ENCODE measurements at places on chromosomes 1 and 21.

GRCh38 chr1:197915260-197915861 lies 1.8 kb upstream of the LHX9 start:
- no peak for DNase-seq

DNA sequence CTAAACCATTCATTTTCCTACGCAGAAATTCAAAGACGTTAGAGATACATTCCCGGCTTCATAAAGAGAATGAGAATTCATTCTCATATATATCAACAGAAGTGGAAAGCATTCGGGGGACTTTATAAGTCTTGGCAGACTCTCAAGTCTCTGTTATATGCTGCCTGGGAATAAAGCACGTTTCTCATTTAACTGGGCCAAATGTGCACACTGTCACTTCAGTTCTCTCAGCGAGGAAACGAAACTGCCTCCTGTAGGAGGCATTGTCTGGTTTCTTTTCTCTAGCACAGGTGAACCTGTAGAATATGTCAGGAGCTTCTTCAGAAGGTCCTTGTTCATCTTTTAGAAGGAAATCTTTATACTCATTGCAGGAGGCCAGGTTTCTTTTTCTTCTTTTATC lies 367.6 kb downstream of the PTBP2 start:
- no peak for DNase-seq

- peak; percentile 49 for DNase-seq
These were observed 250.8 kb downstream of the KCNJ6 start for GRCh38 chr21:37665230-37666024.

GRCh38 chr1:22341791-22342605 lies 109.7 kb upstream of the ZBTB40 start:
- peak; percentile 27 for DNase-seq

DNA sequence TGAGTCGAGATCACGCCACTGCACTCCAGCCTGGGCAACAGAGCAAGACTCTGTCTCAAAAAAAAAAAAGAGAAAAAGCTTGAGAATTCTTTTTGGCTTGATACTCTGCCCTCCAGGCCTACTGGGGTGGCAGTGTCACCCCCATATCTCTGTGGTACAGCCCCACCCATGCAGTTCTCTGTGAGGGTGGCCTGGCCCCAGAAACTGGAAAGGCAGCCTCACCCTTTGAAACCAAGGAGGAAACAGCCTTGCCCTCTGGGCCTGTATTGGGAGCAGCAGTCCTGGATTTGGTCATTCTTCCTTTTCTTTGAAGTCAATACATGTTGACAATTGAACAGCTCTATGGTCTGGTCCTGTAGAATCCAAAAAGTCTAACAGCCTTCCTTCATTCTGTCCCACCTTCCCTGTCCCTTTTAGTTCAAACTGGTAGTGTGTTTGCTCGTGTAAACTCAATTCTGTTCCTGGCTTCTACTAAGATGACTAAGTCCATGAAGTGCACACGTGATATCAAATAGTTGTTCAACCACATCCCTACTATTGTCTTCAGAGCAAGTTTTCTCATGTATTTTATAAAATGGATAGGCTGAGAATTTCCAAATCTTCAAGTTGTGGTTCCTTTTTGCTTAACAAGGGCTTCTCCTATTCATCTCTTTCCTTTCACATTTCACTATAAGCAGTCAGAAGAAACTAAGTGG lies 13.2 kb downstream of the ST7L start:
- peak; percentile 37 for DNase-seq

DNA sequence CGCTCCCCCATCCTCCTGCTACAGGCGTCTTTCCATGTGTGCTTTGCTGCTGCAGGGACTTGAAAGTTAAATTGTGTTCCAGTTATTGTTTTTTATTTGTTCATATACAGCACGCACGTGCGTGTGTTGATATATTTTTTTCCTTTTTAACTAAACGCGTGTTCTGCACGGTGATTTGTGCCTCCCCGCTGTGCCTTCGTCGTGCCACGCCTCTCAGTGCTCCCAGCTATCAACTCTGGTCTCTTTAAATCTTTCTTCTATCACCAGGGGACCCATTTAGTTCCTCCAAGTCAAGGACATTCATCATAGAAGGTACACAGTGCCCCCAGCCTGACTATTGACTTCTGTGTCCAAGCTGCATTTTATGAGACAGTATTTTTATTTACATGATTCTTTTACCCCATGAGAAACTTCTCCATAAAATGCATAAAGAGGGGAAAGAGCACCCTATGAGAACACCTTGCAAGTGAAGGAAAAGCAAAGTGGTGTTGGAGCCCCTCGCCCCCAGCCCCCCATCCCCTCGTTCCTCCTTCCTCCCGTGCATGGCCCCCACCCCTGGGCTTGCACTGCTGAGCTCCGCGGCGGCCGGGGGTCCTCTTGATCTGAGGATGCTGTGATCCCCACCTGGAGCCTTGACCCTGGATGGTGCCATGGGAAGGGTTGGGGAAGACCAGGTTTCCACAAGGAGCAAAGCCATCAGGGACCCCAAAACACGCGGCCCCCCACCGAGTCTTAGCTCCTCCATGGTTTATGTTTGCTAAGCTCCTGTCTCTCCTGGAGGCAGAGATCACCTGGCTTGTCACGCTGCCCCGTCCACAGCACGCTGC lies 45.5 kb downstream of the KCNAB2 start:
- no peak for DNase-seq
